GM18507 (cell line): ENCODE measurements at places on chromosomes 6 and 20.
A peak's percentile ranks its signal among the peaks of the same experiment; 100 is the strongest.

DNA sequence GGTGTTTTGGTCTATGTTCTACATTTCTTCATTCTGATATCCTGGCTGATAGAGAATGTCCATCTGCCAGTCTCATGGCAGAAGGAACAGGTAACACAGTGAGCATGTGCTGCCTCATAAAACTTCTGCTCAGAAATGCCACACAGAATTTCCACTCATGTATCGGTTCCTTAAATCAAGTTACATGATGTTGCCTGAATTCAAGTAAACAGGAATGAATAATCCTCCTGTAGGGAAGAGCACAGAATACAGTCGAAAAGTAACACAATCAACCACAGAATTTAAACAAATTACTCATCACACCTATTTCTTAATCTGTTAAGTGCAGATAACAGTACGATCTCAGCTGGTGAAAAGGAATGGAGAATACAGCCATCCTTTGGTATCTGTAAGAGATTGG is 74.7 kb downstream of the FAM217A start:
- no peak for DNase-seq

GRCh38 chr6:29016559-29017427 is 11.7 kb upstream of the ZNF311 start:
- DNase-seq = peak; percentile 29

DNA sequence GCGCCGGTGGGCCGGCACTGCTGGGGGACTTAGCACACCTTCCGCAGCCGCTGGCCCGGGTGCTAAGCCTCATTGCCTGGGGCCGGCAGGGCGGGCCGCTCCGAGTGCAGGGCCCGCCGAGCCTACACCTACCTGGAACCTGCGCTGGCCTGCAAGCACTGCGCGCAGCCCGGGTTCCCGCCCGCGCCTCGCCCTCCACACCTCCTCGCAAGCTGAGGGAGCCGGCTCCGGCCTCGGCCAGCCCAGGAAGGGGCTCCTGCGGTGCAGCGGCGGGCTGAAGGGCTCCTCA is 10.7 kb upstream of the MPC1 start:
- DNase-seq = no peak

DNA sequence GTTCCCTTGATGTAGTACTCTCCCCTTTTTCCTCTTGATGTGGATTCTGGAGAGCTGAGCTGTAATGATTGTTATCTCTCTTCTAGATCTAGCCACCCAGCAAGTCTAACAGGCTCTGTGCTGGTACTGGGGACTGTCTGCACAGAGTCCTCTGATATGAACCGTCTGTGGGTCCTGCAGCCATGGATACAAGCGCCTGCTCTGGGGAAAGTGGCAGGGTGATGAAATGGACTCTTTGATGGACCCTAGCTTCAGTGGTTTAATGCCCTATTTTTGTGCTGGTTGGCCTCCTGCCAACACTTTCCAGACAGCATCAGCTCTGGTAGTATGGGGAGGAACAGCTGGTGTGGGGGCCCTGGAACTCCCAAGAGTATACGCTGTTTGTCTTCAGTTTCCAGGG is 216.3 kb downstream of the ADGRG6 start:
- no peak for DNase-seq

- no peak for DNase-seq
Observed at GRCh38 chr6:128276311-128276710, 244.1 kb downstream of the PTPRK start.

GRCh38 chr6:15534974-15535373 is 127.9 kb downstream of the DTNBP1 start:
- DNase-seq = no peak

DNA sequence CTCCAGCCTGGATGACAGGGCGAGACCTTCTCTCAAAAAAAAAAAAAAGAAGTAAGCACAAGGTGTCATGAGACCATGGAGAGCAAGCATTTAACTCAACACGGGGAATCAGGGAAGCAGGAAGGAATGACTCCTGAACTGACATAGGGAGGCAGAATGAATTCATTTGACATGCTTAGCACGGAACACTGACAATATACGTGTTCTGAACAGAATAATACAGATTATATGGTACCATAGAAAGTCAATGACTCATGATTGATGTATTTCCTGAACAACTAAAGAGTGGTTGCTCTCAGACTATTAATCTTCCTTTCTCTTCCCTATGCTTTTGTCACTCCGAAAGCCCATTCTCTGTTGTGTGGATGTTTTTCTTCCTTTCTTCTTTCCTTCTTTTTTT is 20.7 kb upstream of the ASIP start:
- DNase-seq = no peak
